ENCODE measurements at places on chromosomes 11 and 22. TPM values are rescaled to one million over a fixed set of nuclear protein-coding genes. Genes with fewer than 3 reads are reported as not detected.
A peak's percentile ranks its signal among the peaks of the same experiment; 100 is the strongest.

DNA sequence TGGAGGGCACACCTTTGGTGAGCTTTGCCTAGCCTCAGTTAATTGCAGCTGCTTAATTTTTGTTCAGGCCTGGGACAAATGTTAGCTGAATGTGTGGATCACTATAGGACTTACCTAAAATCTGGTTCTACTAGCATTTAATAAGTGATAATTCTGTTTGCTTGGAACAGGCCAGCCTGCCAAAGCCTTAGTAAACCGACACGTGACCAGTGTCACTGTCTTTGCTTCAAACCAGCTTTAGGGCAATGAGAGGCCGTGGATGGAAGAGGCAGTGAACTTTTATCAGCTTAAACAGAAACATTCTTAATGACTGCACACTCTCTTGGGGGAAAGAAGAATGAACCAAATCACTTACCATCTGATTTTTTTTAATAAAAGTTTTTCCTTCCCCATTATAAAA is 10.8 kb downstream of the PARVA start:
- no peak for DNase-seq

DNA sequence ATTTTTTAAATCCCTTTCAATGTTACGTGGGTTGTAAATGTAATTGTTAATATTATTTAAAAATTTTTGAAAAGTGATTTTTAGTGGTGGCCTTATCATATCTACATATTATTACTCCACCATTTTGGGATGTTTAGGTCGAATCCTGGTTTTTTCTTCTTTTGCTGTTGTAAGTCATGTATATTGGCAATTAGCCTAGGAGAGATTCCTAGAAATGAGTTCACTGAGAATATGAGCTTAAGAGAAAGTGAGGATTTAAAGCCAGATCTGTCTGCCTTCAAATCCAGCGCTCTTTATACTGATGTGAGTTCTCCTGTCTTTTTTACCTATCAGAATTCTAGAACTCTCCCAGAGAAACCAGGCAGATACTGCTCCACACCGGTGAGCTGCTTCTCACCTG is 56.1 kb downstream of the PTPRJ start:
- DNase-seq = no peak

- DNase-seq = no peak
Measured at GRCh38 chr11:134460881-134461280, 48.8 kb upstream of the B3GAT1 start.

DNA sequence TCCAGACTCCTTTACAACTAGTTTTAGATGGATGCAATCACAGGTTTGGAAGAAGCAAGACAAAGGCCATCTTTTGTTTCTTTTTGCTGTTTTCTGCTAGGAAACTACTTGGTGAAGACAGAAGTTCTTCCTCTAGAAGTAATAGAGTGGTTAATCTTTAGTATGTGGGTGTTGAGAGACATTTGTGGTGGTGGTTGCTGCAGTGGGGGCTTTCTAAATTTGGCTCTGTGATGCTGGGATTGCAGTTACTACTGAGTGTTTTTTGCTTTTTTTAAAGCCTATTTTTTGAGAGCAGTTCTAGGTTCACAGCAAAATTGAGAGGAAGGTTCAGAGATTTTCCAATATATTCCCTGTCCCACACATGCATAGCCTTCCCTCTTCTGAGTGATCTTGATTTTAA is 120.0 kb downstream of the AASDHPPT start:
- no peak for DNase-seq

- no peak for DNase-seq
Measured at GRCh38 chr11:119858288-119858687, 129.3 kb upstream of the NECTIN1 start.

GRCh38 chr11:123797114-123797513 is 9.0 kb downstream of the OR6M1 start:
- no peak for DNase-seq

OR4D6 gene
- not detected for total RNA-seq

GPHA2 gene
- not detected for total RNA-seq

DNA sequence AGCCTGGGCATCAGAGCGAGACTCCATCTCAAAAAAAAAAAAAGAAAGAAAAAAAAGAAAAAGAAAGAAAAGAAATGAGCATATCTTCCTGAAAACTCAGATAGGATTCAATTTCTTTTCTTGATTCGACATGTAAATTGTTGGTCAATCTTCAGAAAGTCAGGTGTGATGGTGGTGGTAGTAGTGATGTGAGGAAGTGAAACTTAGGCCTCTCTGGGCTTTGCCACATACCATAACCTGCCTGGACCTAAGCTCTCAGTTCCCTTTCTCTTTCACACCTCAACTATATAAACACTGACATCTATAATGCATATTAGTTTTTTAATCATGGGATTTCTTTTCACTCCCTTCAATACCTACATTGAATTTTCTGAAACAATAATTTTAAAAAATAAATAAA is 98.0 kb upstream of the TBCEL start:
- DNase-seq = no peak

DNA sequence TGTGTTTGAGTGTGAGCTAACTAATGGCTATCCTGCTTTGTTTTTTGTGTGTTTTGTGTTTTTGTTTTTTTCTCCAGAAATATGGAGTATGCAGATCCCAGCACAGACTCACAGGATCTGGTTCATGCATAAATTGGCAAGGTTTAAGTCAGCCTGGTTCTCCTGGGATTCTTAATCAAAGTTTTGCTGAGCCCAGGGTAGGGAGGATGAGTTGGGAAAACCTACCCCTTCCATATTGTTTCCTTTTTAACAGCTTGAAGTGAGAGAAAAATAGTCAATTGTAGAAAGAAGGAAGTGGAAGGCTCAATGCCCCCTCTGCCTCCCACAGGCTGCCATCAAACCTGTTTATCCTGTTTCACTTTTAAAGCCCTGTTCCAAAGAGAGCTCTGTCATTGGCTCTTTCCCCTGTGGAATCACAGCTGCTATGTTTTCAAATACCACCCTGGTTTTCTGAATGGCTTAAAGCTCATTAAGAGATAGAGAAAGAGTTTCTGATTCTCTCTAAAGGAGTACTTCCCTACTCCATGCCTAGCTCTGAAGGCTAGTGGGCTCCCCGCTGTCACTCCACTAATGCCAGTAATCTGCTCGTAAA is 23.4 kb upstream of the CADM1 start:
- DNase-seq = no peak

DNA sequence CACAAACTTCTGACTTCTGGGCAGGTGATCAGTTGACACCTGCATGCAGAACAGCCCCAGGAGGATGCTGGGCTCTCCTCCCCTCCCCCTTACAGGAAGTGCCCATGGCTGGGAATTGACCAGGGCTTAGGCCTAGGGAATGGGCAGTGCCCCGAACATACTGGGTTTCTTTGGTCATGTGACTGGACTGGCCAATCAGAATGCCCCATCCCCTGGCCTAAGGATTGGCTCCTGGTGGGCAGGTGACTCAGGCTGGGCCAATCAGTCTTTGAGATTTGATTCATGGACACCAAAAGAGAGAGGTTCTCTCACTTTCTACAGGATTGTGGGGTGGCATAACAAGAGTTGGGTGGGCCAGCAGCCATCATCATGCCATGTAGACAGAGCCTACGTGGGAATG is 37.1 kb downstream of the MCM5 start:
- DNase-seq = no peak

DNA sequence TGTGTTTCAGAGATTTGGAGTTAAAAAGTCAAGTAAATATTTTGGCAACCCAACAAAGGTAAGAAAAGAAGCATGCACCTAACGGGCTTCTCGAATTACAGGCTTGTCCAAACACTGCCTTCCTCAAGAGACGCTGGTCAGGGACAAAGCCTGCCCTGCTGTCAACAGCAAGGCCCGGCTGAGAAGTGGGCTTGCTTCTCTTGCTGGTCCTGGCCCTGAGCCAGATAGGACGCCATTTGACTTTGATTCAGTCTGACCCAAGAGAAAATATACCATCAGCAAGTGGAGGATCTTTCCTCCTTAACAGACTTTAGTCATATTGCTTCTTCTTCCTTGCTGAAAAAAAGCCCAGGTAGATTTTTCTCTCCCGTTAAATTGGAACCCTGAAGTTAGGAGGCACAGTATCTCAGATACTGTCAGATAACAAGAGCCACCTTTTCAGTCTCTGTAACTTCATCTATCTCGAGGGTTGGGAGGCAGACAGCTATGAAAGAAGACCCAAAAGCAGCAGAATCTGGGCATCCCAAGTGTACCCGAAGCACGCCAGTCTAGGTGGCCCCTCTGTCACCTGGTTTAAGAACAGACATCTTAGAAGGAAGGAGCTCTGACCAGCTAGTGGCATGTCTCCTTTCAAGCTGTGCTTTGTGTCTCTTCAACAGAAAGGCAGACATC is 57.5 kb downstream of the C22orf31 start:
- no peak for DNase-seq

GRCh38 chr11:12007230-12007593 is 1.2 kb downstream of the DKK3 start:
- DNase-seq = no peak

DNA sequence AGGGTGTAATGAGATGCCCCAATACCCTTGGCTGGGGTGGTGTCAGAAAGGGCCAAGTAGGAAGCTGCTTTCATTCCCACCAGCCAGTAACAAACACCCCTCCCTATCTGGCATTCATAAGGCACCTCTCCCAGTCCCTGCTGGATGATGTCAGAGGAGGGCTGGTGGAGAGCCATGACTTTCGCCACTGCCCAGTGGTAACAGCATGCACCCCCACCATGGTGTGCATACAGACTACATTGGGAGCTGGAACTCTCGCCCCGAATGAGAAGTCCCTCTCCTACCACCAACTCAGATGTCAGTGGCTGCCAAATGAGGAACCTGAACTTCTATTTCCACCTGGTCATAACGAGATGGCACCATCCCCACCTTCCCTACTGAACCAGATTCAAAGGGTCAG is 73.3 kb downstream of the SGSM3 start:
- DNase-seq = no peak

DNA sequence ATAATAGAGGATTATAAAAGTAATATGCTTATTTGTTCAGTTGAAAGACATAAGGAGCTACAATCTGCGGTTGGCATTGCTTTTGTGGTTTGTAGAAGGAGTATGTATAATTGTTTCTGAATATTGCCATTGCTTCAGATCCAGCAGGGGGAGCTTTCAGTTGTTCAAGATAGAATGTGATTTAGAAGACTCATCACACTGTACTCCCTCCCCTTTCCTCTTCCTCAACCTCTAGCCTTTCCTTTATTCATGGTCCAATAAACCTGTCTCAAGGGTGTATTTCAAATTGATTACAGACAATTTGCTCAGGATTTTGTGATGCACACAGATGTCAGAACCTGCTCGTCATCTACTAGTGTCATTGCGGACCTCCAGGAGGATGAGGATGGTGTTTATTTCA is 9.8 kb downstream of the PRMT3 start:
- DNase-seq = no peak

- peak; percentile 15 for DNase-seq
Measured at GRCh38 chr11:70303070-70303469, 32.6 kb downstream of the PPFIA1 start.

DNA sequence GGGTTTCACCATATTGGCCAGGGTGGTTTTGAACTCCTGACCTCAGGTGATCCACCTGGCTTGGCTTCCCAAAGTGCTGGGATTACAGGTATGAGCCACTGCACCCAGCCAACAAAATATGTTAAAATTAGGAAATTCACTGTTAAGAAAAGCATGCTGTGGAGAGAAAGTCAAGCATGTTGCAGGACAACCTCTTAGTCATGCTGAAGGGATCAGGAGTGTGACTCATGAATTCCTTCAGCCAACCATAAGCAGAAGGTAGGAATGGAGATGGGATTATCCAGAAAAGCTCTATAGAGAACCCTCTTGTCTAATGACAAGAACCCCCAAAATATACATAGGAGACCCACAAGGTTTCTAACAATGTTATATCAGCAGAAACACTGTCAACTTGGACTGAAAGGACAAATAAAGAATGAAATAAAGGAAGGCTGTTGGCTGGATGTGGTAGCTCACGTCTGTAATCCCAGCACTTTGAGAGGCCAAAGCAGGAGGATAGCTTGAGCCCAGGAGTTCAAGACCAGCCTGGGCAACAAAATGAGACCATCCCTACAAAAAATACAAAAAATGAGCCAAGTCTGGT is 16.0 kb downstream of the MRTFA start:
- DNase-seq = no peak

DNA sequence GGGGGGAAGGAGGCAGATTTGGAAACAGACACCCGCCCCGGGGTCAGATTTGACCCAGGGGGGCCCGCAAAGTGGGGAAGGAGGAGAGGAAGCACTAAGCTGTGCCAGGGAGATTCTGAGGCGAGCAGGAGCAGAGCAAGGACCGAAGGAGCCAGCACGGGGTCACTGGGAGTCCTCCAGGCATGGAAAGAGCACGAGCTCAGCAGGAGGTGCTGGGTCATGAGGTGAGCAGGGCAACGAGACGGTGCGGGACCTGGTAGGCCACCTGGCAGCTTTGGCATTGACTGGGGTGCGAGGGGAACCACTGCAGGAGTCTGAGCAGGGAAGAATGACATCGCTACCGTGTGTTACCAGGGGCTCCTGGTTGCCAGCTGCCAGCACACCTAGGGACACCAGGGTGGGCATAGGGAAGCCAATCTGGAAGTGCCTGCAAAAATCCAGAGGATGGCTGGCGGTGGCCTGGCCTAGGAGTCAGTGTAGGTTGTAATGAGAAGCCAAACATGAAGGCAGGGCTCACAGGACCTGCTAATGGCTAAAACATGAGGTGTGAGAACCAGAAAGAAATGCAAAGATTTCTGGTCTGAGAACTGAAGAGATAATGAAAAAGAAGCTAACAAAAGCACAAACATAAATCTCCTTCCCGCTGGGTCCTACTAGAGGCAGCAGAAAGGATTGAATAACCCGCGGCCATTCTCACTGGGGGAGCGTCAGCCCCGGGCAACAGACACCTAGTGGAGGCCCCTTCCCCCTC is 63.5 kb downstream of the MICAL3 start:
- DNase-seq = peak; percentile 29

DNA sequence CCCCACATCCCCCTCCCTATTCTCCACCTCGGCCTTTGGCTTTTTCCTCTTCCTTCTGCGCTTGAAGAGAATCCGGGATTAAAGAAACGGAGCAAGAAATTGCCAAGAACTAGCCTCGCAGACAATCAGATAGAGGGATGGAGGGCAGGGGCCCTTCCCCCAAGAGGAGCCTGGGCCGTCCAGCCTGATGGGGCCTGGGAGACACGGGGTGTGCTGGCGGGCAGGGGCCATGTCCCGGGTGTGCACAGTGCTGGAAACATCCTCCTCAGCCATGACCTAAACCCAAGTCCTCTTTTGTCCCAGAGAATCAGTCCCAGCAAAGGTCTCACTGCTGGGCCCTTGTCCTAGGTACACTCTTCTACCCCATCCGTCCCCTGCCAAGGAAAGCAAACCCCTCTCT is 47.7 kb upstream of the LMO1 start:
- DNase-seq = peak; percentile 39

GRCh38 chr11:84871116-84871515 is 756.0 kb downstream of the DLG2 start:
- DNase-seq = no peak

GRCh38 chr11:19786644-19787043 is 74.0 kb downstream of the NAV2 start:
- no peak for DNase-seq

DNA sequence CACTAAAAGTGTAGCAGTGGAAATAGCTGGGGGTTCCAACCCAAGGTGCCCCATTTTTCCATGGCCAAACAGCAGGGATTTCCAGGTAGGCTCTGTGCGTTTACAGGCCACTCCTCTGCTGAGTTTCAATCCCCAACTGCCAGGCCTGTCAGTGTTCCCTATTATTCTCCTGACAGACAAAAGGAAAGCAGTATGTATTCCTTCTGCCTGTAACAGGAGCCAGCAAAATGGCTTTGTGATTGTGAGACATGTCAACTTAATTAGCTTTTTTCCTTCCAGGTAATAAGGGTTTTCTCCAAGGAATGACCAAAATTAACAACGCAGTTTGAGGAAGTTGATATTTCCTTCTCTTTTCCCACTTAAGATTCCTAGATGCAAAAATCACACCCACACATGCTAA is 277.1 kb upstream of the MPPED2 start:
- no peak for DNase-seq

GRCh38 chr11:68859123-68859522 is 17.4 kb upstream of the CPT1A start:
- DNase-seq = no peak

Measured in natural killer cell treated with Interleukin-12 subunit alpha and Interleukin-12 subunit beta and Interleukin-15 and Interleukin-18, amount 100 ng/mL, for 72 hours (primary cell).